ENCODE measurements at places on chromosomes 1 and 21.

DNA sequence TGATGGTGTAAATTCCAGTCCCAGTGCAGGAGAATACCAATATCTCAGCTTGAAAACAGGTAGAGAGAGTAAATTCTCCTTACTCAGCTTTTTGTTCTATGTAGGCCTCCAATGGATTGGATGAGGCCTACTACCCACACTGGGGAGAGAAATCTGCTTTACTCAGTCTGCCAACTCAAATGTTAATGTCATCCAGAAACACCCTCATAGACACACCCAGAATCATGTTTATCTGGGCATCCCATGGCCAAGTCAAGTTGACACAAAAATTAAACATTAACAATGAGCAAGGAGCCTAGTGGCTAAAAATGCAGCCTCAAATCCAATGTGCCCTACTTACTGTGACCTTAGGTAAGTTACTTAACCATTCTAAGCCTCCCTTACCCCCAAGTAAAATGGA lies 6.9 kb upstream of the HLX start:
- DNase-seq, result no peak

DNA sequence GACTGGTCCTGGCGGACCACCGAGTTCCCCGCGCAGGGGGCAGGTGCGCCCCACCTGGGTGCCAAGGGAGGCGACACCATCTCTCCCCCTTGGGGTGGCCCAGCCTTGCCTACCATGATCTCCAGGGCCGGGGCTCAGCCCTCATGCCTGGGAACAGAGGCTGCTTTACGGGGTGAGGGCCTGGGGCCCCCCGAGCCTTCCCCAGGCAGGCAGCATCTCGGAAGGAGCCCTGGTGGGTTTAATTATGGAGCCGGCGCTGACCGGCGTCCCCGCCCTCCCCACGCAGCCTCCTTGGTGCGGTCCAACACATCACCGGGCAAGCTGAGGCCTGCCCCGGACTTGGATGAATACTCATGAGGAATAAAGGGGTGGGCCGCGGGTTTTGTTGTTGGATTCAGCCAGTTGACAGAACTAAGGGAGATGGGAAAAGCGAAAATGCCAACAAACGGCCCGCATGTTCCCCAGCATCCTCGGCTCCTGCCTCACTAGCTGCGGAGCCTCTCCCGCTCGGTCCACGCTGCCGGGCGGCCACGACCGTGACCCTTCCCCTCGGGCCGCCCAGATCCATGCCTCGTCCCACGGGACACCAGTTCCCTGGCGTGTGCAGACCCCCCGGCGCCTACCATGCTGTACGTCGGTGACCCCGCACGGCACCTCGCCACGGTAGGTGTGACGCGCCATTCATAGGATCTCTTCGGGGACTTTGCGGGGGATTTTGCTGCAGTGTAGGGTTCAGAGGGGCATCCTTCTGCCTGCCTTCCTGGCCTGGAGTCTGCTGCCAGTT lies 38.2 kb downstream of the TP73 start:
- DNase-seq, result no peak

GRCh38 chr21:44578371-44579055 lies 1.9 kb downstream of the KRTAP10-5 start:
- no peak for DNase-seq

- DNase-seq, result no peak
Observed at GRCh38 chr1:246491551-246492053, 15.5 kb downstream of the SMYD3 start.

DNA sequence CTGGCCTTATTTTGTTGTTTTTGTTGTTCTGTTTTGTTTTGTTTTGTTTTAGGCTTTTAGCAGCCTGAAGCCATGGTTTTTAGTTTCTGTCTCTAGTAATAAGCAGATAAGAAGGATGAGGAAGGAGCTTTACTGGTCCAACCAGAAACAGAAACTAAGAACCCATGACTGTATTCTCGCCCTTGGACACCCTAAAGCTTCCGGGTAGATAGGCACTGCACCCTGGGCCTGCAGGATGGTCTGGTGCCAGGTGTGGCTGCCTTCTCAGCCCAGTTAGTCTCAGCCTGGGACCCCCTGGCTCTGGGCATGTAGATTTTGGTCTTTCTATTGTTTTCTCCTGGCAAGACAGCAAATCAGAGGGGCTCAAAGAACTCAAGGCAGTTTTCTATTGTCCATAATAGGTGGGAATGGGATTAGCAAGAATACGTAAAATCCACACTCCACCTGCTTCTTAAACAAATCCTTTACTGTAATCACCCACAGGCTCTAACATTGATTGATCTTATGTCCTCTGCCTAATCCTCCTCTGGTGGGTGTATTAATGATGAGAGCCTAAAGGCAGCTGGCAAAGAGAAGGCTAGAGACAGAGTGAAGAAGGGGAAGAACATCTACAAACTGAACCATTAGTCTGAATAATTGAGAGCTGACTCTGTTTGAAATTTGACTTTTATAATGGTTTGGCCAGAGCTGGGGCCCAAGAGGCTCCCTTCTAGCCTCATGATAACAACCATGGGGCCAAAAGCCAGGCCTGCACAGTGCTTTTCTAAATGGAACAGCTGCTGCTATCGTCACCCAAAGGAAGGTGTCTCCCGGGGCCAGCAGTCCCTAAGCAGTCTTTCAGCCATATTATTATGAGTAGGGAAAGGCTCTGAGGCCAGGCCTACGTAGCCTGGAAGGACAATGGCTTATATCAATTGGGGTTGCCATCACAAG lies 106.8 kb upstream of the ATP1A1 start:
- no peak for DNase-seq

DNA sequence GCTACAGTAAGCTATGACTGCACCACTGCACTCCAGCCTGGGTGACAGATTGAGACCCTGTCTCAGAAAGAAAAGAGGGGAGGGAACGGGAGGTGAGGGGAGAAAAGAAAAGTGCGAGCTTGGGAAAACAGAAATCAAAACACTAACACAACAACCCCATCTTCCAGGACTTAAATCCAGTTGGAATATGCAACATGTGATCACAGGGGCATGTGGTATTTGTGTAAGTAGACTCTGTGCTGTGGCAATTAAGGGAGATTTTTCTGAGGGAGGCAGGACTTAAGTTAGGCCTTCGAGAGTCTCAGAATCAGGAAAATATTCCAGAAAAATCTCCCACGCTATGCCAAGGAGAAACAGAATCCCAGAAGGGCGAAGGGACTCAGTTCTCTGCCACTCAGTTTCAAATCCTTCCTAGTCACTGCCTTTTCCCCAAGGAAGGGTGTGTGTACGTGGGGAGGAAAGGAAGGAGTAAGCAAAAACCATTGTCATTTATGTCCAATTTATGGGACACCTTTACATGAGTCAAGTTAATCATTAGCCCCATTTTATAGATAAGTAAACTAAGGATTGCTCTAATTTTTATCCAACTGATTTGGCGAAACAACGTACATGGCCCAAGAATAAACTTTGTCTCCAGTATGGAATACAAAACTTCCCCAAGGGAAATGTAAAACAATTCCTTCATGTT lies 12.3 kb downstream of the ID3 start:
- DNase-seq, result no peak

GRCh38 chr1:44318097-44319088 lies 36.7 kb downstream of the ERI3 start:
- DNase-seq, result peak; percentile 82

- DNase-seq, result peak; percentile 33
Observed at GRCh38 chr21:14585122-14585521, 39.0 kb upstream of the SAMSN1 start.

DNA sequence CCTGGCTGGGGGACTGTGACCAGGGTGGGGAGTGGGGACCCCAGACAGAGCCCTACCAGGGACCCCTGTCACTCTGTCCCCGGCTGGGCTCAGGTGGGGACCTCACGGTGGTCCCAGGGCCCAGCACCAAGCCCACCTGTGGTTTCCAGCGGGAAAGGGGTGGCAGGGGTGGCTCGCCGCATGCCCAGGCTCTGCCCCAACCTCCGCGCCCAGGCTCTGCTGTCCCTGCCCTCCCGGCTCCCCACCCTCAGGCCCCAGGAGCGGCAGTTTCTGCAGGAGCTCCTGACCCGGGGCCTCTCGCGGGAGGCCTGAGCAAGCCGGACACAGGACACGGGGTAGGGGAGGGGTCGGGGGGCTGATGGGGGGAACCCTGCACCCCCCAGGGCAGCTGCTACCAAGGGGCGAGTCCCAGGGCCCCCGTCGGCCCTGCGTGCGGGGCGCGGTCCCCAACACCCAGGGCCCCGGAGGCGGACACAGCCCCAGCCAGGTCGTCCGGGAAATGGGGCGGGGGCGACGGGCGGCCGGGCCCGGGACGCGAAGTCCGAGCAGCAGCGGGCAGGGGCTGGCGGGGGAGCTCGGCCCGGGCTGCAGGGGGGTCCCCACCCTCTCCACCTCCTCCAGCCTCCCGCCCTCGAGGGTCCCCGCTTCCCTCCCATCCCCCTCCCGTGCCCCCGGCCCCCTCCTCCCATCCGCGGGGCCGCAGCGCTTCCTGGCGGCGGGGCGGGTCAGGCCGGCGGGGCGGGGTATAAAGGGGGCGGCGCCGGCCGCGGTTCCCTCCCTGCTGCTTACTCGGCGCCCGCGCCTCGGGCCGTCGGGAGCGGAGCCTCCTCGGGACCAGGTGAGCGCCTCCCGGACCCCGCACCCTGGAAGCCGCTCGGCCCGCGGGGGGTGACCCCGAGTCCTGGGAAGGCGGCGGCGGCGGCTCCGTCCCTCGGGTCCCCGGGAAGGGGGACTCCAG lies at the start of gene COL6A2:
Gene COL6A2 (plus strand): TSS at position 777 of the 958 bp plus-strand sequence.
- peak; percentile 57 for DNase-seq

- no peak for DNase-seq
Observed at GRCh38 chr1:70403759-70404158, 7.3 kb upstream of the CTH start.

DNA sequence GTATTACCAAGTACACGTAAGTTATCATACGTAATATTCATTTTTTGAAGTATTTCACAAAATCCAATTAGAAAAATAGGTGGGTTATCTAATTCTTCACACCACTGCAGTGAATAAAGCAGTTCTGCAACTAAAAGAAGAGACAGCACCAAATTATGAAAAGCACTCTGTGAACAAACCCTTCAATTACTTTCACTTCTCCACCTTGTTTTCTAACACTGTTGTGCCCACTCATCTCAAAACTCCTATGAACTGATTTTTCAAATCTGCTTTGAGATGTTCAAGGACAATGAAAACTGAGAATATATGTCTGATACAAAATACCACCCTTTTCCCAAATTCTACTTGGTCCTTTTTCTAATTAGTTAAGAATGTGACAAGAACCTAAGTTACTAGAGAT lies 39.4 kb downstream of the LTN1 start:
- DNase-seq, result no peak

DNA sequence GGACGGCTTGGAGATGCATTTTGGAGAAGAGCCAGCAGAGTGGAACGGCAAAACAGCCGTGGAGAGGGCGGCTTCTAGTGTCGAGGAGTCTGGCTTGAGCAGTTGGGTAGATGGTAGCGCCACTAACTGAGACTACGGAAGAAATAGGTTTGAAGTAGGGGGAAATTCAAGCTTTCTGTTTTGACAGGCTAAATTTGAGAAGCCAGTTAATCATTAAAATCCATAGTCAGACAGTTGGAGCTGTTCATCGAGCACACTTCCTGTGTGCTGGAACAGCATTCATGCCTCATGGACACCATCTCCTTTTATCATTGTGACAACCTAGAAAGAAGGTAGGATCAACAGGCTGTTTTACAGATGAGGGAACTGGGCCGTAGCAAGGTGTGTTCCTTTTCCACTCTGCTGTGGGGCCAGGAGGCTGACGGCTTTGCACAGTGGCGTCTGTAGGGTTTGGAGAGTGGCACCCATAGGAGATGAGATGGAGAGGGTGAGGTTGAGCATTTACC lies 3.4 kb upstream of the PKLR start:
- no peak for DNase-seq

- DNase-seq, result no peak
Observed at GRCh38 chr1:214270097-214270650, 10.8 kb upstream of the SMYD2 start.

DNA sequence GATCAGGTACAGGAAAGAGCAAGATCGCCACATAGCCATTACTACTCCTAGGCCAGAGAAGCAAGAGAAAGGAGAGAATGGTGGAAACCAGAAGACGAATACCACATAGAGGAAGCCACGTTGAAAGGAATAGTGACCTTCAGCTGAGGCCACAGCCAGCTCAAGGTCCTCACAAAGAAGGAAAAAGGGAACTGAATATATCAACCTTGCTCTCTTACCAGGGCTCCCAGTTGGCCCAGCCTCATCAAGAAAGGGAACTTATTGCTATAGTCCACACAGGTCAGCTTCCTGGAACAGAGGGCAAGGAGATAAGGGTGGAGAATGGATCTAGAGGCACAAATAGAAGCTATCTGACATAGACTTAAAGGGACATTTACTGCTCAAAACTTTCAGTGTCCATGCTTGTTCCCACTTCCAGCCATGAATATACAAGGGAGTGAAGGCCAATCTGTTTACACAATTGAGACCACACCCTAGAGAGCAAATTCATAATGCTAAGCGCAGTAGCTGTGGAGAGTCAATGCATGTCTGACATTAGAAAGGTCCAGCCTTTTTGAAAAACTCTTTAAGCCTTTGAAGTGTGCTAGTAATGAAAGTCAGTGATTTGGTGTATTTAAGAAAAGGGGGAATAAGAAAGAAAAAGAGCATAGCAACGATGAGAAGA lies 120.7 kb upstream of the ZC3H11B start:
- DNase-seq, result no peak

DNA sequence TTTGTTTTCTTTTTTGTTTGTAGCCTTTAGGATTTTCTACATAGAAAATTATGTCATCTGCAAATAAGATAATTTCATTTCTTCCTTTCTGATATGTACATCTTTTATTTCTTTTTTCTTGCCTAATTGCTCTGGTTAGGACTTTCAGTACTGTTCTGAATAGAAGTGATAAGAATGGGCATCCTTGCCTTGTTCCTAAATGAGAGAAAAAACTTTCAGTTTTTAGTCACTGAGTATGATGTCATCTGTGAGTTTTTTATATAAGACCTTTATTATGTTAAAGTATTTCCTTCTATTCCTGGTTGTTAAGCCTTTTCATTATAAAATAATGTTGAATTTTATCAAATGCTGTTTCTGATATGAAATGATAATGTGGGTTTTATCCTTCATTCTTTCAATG lies 76.0 kb upstream of the SLC35F3 start:
- no peak for DNase-seq

GRCh38 chr1:232247669-232248068 lies 382.3 kb downstream of the SIPA1L2 start:
- no peak for DNase-seq

DNA sequence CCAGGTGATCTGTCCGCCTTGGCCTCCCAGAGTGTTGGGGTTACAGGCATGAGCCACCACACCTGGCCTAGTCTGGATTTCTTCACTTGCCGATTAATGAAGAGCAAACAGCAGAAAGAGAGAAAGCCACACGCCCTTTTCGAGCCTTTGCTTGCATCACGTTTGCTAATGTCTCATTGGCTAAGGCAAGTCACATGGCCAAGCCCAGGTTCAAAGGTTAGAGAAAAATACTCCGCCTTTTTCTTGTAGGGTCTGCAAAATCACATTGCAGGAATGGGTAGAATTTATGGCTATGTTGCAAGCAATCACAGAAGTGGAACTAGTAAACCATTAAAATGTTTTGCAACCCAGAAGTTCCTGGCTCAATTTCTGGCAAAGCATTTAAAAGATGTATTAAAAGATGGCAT lies 26.8 kb upstream of the BACH1 start:
- DNase-seq, result peak; percentile 21

Data from hematopoietic multipotent progenitor cell treated with erythropoietin and hydrocortisone succinate and interleukin-3 and kit ligand, for 6 days (in vitro differentiated cells).